ENCODE measurements at places on chromosomes 13 and 19. TPM values are rescaled to one million over a fixed set of nuclear protein-coding genes. Genes with fewer than 3 reads are reported as not detected.

The PBX4 gene
- 3.8 TPM for polyA plus RNA-seq

- no peak overlapping the region for H3K4me3 ChIP-seq
- no peak overlapping the region for H3K27ac ChIP-seq
Observed at GRCh38 chr13:51914137-51914493, 52.3 kb downstream of the CCDC70 start.

DNA sequence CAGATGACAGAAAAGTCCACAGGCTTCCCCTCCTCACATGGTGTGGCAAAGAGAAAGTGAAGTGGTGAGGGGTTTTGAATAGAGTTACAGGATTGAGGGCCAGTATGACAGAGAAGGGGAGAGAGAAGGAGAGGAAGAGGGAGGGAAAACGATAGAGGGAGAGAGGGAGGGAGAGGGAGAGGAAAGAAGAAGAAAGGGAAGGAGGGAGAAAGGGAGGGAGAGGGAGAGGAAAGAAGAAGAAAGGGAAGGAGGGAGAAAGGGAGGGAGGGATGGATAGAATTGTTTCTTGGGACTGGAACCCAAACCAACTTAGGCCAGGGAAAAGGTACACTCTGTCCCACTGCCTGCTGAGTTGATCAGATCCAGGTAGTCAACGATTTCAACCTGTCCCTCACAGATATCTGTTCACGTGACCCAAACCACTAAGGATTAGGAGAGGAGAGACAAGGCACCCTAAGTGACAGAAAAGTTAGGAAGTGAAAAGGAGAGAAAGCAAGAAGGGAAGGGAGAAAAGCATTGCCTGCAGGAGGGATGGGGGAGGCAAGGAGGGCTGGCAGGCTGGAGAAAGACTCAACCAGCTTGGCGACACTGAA, 8.1 kb upstream of the IGFL3 start:
- H3K27me3 ChIP-seq: no peaks in the 10 kb centered on the region
- H3K4me1 ChIP-seq: no peaks in the 10 kb centered on the region
- H3K27ac ChIP-seq: no peak overlapping the region
- DNase-seq: no peak

GRCh38 chr13:45206340-45206739, 5.5 kb upstream of the KCTD4 start:
- H3K27me3 ChIP-seq: no peaks in the 10 kb centered on the region
- H3K27ac ChIP-seq: no peak overlapping the region
- no peaks in the 10 kb centered on the region for H3K4me1 ChIP-seq
- no peak for DNase-seq
- H3K36me3 ChIP-seq: peaks cover 16% of the 10 kb centered on the region
- H3K4me3 ChIP-seq: no peak overlapping the region

DNA sequence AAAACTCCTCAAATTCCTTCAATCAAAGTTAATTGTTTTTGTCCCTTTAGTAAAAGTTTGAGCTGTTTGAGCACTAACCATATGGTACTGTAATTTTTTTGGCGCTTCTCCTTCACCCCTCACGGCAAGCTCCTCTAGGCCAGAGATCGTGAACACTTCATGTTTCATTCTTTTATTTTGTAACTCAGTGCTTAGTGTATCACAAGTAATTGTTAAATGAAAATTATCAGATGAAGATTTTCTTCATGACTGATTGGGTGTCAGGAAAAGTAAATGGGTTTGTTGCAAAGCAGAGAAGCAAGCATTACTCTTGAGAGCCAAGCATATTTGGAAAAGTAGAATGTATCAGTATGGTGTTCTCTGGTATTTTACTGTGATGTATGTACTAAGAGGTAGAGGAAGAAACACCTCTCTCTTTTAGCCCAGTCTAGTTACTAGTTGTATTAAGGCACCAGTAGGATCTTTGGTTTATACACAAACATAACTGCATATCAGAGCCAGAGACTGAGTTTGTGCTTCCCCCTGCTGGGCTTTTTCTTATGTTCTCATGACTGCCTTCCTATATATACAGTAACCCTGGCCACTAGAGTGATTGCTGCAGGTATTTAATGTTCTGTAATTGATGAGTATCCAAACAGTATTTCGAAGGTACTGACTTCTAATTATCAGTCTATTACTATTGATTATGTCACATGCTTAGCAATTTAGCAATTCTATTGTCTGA, 202.3 kb upstream of the KLHL1 start:
- no peak overlapping the region for H3K27ac ChIP-seq
- no peaks in the 10 kb centered on the region for H3K27me3 ChIP-seq
- no peak for DNase-seq
- no peaks in the 10 kb centered on the region for H3K36me3 ChIP-seq
- H3K4me3 ChIP-seq: no peak overlapping the region

DNA sequence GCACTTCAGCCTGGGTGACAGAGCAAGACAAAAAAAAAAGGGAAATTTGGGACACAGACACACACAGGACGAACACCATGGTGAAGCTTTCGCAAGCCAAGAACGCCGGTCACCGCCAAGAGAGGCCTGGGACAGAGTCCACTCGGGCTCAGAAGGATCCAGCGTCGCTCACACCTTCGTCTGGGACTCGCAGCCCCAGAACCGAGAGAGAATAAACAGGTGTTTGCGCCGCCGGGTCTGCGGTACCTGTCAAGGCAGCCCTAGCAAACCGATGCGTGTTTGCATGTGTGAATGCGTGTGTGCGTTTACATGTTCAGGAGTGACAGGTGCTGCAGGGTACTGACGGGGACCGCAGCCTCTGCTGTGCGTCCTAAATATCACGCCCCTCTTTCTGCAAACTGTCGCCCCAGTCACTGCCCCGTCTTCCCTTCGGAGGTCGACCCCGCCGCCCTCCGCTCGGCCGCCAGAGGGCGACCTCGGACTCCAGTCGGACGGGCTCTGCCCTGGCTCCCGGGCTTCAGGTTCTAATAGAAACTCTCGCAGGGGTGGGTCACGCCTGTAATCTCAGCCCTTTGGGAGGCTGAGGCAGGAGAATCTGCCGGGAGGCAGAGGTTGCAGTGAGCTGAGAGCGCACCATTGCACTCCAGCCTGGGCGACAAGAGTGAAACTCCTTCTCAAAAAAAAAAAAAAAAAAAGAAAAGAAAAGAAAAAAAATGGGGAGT, 11.8 kb upstream of the CSNK1G2 start:
- H3K4me1 ChIP-seq: peaks cover 8% of the 10 kb centered on the region
- no peaks in the 10 kb centered on the region for H3K27me3 ChIP-seq
- peak overlapping the region; percentile 36 for H3K4me3 ChIP-seq
- no peaks in the 10 kb centered on the region for H3K36me3 ChIP-seq
- peak; percentile 76 for DNase-seq
- H3K27ac ChIP-seq: peak overlapping the region; percentile 45

DNA sequence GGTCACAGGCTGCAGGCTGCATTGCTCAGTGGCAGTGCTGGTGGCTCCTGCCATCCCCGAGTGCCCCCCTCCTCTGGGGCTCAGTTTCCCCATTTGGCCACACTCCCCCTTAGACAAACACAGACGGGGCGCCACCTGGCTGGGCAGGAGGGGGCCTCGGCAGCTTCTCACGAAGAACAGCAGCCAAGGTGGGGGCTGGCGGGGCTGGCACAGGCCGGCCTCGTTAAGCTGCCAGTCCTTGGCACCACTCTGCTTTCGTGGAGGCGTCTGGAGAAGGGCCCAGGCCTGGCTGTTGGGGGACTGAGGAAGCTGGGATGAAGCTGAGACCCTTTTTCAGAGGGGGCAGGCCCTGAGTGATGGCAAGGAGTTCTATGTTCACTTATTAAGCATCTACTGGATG, 3.7 kb upstream of the ZNRF4 start:
- H3K4me3 ChIP-seq: no peak overlapping the region
- H3K27me3 ChIP-seq: no peaks in the 10 kb centered on the region
- H3K4me1 ChIP-seq: no peaks in the 10 kb centered on the region
- H3K36me3 ChIP-seq: no peaks in the 10 kb centered on the region
- H3K27ac ChIP-seq: no peak overlapping the region

The ZFP82 gene
- 8.2 TPM for polyA plus RNA-seq

DNA sequence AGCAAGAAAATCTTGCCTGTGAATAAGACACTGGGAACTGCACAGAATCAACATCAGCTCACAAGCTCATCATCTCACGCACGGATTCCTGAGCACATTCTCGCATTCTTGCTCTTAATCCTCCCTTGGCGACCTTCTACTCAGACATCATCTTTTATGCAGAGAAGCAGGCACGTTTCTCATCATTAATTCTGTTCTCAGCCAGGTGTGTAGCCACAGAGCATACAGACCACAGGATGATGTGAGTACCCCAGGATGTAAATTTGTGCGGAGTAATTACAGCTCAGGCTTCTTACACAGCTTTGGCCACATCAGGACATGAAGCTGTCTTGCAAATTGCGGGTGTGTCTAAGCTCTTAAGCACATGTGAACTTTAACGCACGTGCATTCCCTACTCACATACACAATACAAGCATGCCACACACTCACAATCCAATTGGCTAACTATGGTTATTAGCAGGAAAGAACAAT, 36.5 kb upstream of the SACS start:
- no peak overlapping the region for H3K27ac ChIP-seq
- H3K27me3 ChIP-seq: no peaks in the 10 kb centered on the region
- no peaks in the 10 kb centered on the region for H3K36me3 ChIP-seq
- no peak overlapping the region for H3K4me3 ChIP-seq
- no peak for DNase-seq
- H3K4me1 ChIP-seq: no peaks in the 10 kb centered on the region

The CEACAM21 gene
- polyA plus RNA-seq: 43.6 TPM

The LHFPL6 gene
- polyA plus RNA-seq: not detected

The CEACAM8 gene
- not detected for polyA plus RNA-seq

DNA sequence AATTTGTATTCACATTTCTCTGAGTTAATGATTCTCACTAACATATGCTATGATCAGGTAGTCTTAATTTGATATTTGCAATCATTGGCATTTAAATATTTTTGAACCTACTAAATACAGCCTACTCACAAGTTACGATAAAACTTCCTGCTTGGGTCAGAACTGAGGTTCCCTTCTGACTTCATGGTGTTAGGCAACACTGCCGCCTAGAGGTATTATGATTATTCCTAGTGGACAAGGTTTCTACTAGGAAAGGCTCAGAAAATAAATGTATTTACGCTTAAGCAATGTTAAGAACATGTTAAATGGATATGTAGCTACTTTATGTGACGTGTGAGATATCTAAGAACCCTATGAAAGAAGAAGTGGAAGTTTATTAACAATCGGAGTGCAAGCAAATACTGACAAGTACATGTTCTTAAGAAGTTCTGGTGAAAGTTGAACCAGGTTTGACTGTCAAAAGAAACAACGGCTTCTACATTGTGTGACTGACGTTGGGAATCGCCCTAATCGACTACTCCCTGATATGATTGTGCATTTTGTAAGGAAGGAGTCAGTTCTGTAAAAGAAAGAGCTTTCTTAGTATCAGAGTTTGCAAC, 1395.8 kb downstream of the SLITRK5 start:
- H3K27ac ChIP-seq: no peak overlapping the region
- no peak overlapping the region for H3K4me3 ChIP-seq
- peak; percentile 1 for DNase-seq
- no peaks in the 10 kb centered on the region for H3K4me1 ChIP-seq
- H3K27me3 ChIP-seq: no peaks in the 10 kb centered on the region
- H3K36me3 ChIP-seq: no peaks in the 10 kb centered on the region

The BCAM gene
- not detected for polyA plus RNA-seq

- DNase-seq: no peak
- H3K4me1 ChIP-seq: no peaks in the 10 kb centered on the region
- H3K4me3 ChIP-seq: no peak overlapping the region
- no peaks in the 10 kb centered on the region for H3K36me3 ChIP-seq
- no peaks in the 10 kb centered on the region for H3K27me3 ChIP-seq
- H3K27ac ChIP-seq: no peak overlapping the region
Observed at GRCh38 chr13:96684469-96684868, 309.8 kb downstream of the OXGR1 start.

DNA sequence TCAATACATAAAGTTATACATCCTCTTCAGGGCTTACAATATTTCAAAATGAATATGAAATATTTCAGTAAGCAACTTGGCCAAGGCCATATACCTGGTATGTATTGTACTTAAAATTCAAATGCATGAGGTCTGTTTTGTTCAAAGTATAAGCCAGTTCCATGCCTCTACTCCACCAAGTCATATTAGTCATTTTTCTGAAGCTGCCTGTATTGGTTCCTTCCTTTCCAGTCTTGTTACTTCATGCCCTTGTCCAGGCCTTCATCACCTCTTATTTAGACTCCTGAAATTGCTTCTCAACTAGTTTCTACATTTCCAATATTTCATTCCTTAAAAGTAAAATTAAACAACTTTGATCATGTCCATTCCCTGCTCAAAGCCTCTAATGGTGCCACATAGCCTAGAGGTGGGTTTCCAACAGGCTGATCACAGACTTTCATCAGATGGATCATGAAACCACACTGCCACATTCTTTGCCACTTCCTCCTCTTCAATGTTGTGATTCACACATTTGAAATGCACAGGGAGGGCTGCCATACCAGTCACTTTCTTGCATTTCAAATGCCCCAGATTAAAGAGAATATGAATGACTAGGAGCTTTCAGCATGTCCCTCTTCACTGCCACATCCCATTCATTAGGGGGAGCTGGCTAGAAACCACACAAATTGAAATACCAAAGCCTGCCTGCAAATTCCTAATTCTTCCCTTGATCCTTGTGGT, 424.1 kb upstream of the DACH1 start:
- no peaks in the 10 kb centered on the region for H3K36me3 ChIP-seq
- H3K4me1 ChIP-seq: no peaks in the 10 kb centered on the region
- no peak overlapping the region for H3K4me3 ChIP-seq

- peaks cover 8% of the 10 kb centered on the region for H3K4me1 ChIP-seq
- H3K4me3 ChIP-seq: no peak overlapping the region
- no peak for DNase-seq
- H3K27me3 ChIP-seq: no peaks in the 10 kb centered on the region
Observed at GRCh38 chr19:3577723-3578344, 5.1 kb downstream of the HMG20B start.

DNA sequence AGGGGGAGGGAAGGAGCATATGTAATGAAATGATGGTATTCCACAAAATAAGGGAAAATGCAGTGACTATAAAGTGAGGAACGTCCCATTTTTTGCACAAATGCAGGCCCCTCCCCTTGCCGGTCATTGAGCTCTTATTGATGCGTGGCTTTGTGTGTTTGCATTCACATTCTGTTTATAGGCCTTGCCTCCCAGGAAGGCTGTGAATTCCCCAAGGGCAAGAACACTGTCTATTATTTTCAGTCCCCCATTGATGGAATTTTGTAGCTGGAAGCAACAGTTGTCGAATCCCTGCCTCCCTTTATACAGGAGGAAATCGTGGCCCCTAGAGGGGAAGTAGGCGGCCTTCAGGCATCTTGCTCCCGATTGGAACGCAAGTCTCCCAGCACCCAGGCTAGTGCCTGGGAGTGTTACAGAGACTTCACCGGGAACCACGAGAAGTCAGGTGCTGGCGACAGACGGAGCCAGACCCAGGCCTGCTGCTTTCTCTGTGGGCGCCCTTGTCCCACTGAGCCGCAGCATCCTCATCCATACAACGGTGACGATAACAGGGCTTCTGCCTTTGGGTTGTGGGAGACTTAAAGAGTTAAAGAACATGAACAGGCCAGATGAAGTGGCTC, 6.9 kb downstream of the SBSN start:
- H3K4me3 ChIP-seq: no peak overlapping the region
- H3K36me3 ChIP-seq: no peaks in the 10 kb centered on the region
- no peaks in the 10 kb centered on the region for H3K27me3 ChIP-seq
- no peak overlapping the region for H3K27ac ChIP-seq
- DNase-seq: no peak

- H3K4me1 ChIP-seq: no peaks in the 10 kb centered on the region
- H3K36me3 ChIP-seq: no peaks in the 10 kb centered on the region
- no peak overlapping the region for H3K27ac ChIP-seq
Observed at GRCh38 chr13:80871481-80871880, 530.6 kb upstream of the SPRY2 start.

The MAST1 gene
- 3.5 TPM for polyA plus RNA-seq

The CGB7 gene
- polyA plus RNA-seq: not detected

Data from naive thymus-derived CD4-positive, alpha-beta T cell (primary cell).